Dermis microvascular lymphatic vessel endothelial cell (primary cell): ENCODE measurements at places on chromosomes 5 and 9. TPM values are rescaled to one million over a fixed set of nuclear protein-coding genes. Genes with fewer than 3 reads are reported as not detected.

- no peak for DNase-seq
Measured at GRCh38 chr5:5018578-5018970, 121.6 kb upstream of the ADAMTS16 start.

GRCh38 chr9:106697390-106697749 lies 165.6 kb upstream of the ZNF462 start:
- DNase-seq: no peak

DNA sequence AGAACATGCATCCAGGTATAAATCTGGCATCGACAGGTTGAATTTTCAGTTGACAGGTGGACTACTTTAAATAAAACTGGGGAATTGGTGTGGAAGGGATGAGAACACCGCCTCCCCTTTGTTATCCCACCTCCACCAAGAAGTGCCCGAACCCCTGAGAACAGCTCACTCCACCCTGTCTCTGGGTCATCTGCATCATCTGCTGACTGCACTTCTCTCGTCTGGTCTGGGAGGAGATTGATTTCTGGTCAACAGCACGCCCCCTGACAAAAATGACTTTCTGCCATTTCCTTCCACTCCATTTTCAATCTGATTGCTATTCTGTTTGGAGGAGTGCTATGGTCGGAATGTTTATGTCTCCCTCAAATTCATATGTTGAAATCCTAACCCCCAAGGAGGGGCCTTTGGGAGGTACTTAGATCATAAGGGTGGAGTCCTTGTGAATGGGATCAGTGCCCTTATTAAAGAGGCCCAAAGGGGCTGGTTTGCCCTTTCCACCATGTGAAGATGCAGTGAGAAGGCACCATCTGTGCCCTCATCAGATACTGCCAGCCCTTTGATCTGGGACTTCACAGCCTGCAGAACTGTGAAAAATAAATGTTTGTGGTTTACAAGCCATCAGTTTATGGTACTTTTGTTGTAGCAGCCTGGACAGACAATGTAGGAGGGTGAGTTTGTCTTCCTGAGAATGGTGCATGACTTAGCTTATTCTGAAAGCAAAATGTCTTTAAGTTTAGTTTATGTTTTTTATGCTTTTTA lies 145.7 kb downstream of the EGFLAM start:
- DNase-seq: no peak

DNA sequence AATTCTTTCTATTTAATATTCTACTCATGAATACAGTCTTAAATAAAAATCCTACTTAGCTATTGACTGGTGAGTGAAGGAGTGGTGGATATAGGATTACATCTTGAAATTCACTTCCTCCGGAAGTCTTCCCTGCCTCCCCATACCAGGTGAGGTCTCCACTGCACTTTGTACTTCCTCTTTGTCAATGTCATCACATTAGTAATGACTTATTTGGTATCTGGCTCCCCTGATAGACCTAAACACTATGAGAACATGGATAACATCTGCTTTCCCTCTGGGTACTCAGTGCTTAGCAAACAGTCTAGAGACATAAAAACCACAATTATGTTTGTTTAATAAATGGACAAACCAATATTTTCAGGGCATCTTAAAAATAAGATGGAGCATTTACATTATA lies 532.1 kb downstream of the PDE4D start:
- no peak for DNase-seq

ZNF367 gene
- 4.2 and 6.3 TPM in 2 replicates for total RNA-seq

DNA sequence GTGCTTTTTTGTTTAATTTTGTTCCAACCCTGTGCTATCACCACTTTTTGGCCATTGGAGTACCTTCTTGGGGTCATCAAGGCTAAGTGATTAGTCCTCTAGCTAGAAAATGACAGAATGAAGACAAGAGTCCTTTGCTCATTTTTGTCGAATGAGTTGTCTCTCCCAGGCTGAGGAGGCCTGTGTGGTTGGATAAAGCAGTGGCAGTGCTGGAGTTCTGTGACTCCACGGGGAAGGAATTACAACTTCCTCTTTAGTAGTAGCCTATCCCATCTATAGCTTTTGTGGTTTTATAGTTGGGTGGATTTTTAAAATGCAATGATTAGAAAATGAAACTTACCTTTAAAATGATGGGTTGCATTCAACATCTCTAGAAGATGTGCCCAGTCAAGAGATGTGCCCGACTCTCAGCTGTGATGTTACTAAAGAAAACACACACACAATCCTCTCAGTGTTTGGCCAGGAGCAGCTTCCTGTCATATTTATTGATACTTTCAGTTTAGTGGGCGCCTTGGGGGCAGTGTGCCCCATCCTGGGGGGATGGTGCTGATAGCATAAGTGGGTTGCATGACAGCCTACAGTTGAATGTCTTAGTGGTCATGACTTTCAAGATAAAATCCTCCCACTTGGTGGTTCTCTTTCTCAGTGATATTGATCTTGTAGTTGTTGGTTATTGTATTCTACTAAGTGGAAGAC lies 11.9 kb downstream of the OTULINL start:
- DNase-seq: no peak

GRCh38 chr9:35367451-35367850 lies 122.5 kb upstream of the RUSC2 start:
- DNase-seq: no peak
